Left ventricle myocardium inferior (tissue), 1 donor: ENCODE measurements at places on chromosomes 7 and 10. TPM values are rescaled to one million over a fixed set of nuclear protein-coding genes. Genes with fewer than 3 reads are reported as not detected.

IDI2 gene
- total RNA-seq, result 0.33 TPM

GRCh38 chr10:48416584-48417232 lies 110.2 kb downstream of the MAPK8 start:
- DNase-seq, result no peak

DNA sequence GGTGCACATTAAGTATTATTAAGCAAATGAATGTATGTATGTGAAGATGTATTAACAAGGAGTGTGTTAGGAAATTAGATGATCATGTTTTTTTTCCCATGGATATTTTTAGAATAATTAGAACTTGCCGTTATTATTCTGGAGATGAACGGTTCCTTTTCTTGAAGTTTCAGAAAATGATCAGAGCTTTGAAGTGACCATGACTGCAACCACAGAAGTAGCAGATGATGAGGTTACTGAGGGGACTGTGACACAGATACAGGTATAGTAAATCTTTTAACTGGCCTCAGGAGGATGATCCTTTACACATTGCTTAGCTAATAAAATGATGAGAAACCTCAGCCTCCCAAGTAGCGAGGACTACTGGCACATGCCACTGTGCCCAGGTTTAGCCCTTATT lies 18.6 kb downstream of the DMTF1 start:
- no peak for DNase-seq

DNA sequence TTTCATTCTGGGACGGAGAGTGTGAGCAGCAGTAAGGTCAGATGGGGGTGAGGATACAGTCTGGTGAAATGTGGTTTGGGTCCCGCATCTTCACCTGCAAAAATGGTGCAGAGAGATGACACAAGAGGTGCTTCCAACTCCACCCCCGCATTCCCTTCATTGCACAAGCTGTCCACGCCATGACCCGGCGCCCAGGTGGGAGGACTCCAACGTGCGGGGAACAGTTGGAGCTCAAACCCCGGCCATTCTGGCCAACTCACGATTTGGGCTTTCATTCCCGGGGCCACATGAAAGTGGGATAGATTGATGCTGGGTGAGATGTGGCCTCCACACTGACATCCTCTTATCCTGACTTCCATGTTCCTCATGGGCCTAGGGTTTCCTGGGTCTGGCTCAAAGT lies 34.6 kb upstream of the ZNF273 start:
- DNase-seq, result no peak

GRCh38 chr7:76193466-76193865 lies 8.2 kb upstream of the SRRM3 start:
- DNase-seq, result no peak

DNA sequence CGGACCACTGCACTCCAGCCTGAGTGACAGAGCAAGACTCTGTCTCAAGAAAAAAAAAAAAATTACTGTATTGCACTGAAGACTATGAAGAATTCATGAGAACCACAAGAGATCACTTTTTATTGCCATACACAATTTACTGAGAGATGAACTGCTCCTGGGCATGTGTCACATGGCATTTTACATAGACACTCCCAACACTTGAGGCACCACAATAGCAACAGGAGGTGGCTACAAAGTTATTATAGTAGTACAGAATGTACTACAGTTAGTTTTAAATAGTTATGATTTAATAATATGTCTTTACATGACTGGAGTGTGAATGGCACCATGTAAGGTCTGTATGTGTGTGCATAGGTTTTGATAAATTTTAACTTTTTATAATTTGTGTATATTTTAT lies 70.6 kb downstream of the KMT2E start:
- no peak for DNase-seq

DNA sequence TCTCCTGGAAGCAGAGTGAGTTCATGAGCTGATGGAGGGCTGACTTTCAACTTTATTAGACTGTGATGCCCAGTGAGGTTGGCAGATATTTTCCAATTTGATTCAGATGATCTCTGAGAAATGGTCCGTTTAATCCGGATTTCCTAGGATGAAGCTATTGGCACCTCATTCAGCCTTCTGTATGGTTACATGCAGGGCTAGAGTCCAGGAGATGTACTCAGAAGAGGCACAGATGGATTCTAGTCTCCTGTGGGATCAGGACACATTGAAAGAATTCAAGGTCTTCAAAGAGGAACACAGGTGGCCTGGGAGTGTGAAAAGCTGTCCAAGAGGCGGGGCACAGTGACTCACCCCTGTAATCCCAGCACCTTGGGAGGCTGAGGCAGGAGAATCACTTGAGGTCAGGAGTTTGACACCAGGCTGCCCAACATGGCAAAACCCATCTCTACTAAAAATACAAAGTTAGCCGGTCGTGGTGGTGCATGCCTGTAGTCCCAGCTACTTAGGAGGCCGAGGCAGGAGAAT lies 23.0 kb upstream of the RHEB start:
- DNase-seq, result no peak
